CD4-positive, alpha-beta memory T cell (primary cell): ENCODE measurements at places on chromosomes 11 and 22. TPM values are rescaled to one million over a fixed set of nuclear protein-coding genes. Genes with fewer than 3 reads are reported as not detected.

The MUC6 gene
- 0.13 TPM for polyA plus RNA-seq

- H3K27me3 ChIP-seq, result no peaks in the 10 kb centered on the region
- no peak for DNase-seq
- H3K36me3 ChIP-seq, result no peaks in the 10 kb centered on the region
- peaks cover 14% of the 10 kb centered on the region for H3K4me1 ChIP-seq
Observed at GRCh38 chr11:66877588-66878385, 20.9 kb downstream of the LRFN4 start.

DNA sequence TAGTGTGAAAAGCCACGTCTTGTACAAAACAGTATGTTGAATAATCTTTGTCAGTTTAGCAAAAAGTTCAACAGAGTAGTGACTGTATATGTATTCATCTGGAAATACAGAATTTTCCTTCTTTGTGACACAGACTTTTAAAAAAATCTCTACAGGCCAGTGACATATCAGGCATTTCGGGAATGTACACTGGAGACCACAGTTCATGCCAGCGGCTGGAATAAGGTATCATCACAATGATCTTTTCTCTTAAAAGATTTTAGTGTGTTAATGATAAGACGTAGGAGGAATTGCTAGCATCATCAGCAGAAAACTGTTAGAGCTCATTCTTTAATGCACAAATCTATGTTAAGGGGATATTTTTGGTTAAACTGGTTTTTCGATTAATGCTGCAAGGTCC, 57.4 kb downstream of the BCL2L13 start:
- no peaks in the 10 kb centered on the region for H3K4me1 ChIP-seq
- no peak overlapping the region for H3K4me3 ChIP-seq
- no peaks in the 10 kb centered on the region for H3K27me3 ChIP-seq
- no peaks in the 10 kb centered on the region for H3K36me3 ChIP-seq

DNA sequence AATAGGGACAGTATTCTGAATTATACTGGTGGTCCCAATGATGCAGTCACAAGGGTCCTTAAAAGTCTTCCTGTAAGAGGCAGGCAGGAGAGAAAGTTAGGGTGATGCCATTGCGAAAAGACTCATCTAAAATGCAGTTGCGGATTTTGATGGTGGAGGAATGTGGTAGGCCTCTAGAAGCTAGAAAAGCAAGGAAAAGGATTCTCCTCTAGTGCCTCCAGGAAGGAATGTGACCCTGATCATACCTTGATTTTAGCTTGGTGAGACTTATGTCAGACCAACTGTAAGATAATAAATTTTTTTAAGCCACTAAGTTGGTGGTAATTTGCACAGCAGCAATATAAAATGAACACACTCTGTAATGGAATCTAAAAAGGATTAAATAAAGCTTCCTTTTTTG, 33.8 kb downstream of the CHORDC1 start:
- H3K4me1 ChIP-seq, result no peaks in the 10 kb centered on the region
- DNase-seq, result no peak
- H3K27me3 ChIP-seq, result no peaks in the 10 kb centered on the region
- no peak overlapping the region for H3K27ac ChIP-seq

DNA sequence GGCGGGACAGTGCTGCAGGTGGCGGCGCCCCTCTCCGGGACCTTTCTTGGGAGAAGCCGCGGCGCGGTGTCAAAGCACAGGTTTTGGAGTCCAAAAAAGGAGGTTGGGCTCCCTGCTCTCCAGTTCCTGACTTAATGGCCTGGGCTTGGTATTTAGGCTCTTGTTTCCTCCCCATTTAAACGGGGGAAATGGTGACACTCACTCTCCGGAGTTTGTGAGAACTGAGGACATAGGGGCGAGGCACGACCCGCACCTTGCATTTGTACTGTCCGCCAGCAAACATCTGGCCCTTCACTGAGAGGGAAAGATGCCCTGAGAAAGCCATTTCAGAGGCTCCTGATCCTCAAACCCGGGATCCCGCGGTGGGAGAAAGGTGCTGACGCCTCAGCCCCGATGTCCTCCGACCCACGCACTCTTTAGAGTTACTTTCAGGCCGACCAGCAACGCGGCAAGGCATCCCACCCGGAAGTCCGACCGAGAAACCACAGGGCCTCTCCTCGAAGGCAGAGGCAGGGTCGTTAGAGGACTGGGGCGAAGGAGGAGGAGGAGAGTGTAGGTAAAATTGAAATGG, 2.9 kb upstream of the WDR74 start:
- H3K27me3 ChIP-seq, result no peaks in the 10 kb centered on the region
- DNase-seq, result no peak
- H3K27ac ChIP-seq, result peak overlapping the region; percentile 98
